Keratinocyte (primary cell): ENCODE measurements at places on chromosomes 12 and 14.

DNA sequence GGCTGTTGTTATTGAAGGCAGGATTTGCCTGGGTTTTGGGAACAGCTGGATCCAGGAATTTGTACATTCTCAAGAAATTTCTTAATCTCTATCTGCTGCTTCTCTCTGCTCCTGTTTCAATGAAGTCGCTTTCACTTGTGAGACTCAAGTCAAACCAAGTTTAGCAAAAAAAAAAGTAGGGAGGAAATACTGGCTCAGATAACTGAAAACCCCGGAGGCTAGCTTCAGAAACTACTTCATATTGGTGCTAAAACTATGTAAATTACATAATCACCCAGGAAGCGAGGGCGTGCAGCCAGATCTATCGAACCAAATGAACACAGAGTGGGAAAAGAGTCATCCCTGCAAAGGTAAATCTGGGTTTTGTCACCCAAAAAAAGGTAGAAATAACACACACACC lies 68.3 kb upstream of the FICD start:
- DNase-seq, result no peak

- DNase-seq, result no peak
Measured at GRCh38 chr12:66516561-66516960, 162.3 kb downstream of the GRIP1 start.

DNA sequence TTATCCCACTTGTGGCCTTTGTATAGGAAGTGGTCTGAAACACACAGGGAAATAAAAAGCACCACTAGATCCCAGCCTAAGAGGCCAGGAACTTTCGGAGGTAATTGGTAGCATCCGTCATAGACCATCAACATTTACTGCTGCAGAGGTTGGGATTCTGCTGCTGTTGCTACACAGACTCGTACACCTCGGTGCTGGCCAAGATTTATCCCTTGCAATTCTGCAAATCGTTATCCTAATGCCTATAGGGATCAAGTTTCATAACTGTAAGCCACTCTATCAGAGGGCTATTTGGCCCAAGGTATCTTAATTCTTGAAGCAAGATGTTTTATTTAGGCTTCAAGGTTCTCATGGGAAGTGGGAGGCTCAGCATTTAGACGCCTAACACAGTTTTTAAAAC lies 913.6 kb downstream of the GALC start:
- DNase-seq, result no peak

DNA sequence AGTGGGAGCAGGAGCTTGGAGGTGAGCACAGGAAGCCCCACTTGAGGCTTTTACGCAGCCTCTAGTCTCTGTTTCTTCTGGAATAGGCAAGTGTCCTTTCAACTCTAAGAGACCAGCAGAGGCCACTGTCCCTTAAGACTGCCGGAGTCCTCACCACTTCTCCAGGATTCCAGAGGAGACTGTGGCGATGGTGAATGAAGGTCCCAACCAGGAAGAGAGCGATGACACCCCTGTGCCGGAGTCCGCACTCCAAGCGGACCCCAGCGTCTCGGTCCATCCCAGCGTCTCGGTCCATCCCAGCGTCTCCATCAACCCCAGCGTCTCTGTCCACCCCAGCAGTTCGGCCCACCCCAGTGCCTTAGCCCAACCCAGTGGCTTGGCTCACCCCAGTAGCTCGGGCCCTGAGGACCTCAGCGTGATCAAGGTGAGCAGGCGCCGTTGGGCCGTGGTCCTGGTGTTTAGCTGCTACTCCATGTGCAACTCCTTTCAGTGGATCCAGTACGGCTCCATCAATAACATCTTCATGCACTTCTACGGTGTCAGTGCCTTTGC lies 442 bp downstream of the FLVCR2 start:
- DNase-seq, result no peak

DNA sequence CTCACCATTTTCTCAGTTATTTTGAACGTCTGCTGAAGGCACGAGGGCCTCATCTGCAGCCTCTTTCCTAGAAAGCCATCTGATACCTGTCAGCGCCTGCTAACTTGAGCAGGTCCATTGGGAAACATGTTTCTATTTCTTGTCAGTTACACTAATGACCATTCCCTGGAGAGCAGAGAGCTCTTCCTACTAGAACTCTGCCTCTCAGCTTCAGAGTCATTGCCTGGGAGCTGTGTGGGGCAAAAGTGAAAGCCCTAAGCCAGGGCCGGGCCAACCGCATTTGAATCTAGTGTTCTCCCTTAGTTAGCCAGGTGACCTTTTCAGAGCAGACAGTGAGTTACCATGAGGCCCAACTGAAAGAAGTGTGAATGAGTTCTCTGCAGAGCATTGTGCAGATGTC lies 135.8 kb downstream of the EML1 start:
- DNase-seq, result no peak

- peak; percentile 59 for DNase-seq
Measured at GRCh38 chr12:1606021-1606622, 11.7 kb upstream of the FBXL14 start.

GRCh38 chr14:102516531-102517391 lies 7.2 kb upstream of the ANKRD9 start:
- no peak for DNase-seq

DNA sequence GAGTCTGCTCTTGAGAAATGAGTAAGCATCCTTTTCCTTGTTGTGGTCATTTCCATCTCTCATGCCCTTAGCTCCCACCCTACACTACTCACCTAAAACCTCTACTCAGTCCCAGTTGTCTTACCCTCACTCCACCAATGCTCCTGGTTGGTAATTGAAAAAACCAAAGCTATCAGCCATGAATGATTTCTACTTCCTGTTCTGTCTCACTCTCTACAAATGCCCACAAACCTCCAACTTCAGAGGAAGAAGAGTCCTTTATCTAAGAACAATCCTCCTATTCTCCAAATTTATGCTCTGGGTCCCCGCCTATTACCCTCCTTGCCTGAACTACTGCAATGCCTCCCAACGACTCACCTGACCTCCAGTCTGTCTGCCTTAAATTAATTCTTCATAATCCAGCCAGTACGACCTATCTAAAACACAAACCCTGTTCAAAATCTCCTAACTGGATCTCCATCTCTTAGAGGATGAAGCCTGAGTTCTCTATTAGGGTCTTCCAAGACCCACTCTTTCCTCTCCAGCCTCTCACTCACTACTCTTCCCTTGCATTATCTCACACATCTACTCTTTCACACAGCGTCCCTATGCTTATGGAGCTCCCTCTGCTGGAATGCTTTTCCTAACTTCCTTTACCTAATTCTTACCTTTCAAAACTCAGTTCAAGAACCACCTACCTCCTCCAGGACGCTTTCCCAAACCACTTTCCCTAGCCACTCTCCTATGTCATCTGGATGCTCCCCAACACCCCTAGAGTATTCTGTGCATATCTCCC lies 2.2 kb downstream of the DHRS1 start:
- no peak for DNase-seq

- no peak for DNase-seq
Measured at GRCh38 chr12:99029511-99030271, 384.6 kb downstream of the APAF1 start.

DNA sequence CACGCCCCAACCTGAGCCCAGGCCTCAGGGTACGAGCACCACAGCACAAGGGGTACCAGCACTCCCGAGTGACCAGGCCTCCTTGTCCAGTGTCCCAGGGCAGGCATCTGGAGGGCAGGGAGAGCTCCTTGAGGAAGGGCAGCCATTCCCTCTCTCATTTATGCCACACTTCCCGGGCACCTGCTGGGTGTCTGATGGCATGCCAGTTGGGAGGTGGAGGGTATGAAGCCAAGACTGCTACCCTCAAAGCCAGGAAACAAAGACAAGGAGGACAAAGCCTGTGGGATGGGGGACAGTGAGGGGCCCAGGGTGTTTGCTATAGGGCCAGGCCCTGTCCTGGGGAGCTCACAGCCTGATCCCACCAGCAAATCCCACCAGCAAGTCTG lies 45.6 kb downstream of the CCDC88C start:
- no peak for DNase-seq

- DNase-seq, result no peak
Measured at GRCh38 chr14:48247977-48248376, 572.6 kb upstream of the MDGA2 start.

GRCh38 chr12:53564941-53565340 lies 57.7 kb upstream of the NPFF start:
- DNase-seq, result no peak

- no peak for DNase-seq
Measured at GRCh38 chr12:53977596-53978445, 3.1 kb upstream of the HOTAIR start.

- no peak for DNase-seq
Measured at GRCh38 chr12:30934811-30935210, 8.3 kb downstream of the TSPAN11 start.

- DNase-seq, result no peak
Measured at GRCh38 chr14:67733616-67734015, 31.9 kb downstream of the RDH12 start.

DNA sequence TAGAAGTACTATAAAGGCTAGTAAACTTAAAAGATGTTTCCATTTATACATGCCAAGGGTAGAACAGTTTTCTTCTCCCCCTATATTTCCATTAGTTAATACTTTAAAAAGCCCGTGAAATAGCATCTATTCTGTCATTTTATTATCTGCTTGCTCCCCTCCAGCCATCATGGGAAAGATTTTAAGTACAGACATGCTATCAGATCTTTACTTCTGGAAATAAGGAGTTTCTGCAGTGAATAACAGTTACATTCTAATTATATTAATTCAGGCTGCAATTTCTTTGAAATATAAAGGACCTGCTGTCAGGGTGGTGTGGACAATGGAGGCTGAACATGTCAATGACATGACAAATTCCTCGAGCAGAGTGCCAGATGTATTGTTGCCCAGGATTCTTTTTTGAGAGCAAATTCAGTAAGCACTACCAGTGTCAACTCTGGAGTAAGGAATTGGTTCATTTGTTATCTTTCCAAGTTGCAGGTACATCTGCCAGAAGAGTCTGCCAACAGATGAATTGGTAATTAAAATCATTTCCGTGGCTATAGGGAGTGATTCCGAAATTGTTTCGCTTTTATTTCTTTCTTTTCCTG lies 151.3 kb downstream of the BTG1 start:
- no peak for DNase-seq

GRCh38 chr14:56562883-56563282 lies 16.7 kb upstream of the TMEM260 start:
- DNase-seq, result no peak

GRCh38 chr12:21599143-21599999 lies 5.3 kb downstream of the GYS2 start:
- no peak for DNase-seq

GRCh38 chr12:64039281-64039871 lies 182.7 kb downstream of the KICS2 start:
- DNase-seq, result no peak

GRCh38 chr12:69247268-69248018 lies 8.1 kb downstream of the CPSF6 start:
- DNase-seq, result no peak

- no peak for DNase-seq
Measured at GRCh38 chr14:75977582-75977943, 4.2 kb downstream of the TGFB3 start.

DNA sequence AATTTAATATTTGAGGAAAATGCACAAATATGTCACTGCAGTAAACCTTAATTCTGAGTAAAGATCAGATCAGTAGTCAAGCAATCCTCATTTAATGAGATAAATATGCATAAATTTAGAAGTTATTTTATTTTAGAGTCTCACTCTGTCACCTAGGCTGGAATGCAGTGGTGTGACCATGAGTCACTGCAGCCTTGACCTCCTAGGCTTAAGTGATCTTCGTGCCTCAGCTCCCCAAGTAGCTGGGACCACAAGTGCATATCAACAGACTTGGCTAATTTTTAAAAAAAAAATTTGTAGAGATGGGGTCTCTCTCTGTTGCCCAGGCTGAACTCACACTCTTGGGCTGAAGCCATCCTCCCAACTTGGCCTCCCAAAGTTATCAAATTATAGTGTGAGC lies 41.3 kb downstream of the LMO3 start:
- DNase-seq, result no peak

DNA sequence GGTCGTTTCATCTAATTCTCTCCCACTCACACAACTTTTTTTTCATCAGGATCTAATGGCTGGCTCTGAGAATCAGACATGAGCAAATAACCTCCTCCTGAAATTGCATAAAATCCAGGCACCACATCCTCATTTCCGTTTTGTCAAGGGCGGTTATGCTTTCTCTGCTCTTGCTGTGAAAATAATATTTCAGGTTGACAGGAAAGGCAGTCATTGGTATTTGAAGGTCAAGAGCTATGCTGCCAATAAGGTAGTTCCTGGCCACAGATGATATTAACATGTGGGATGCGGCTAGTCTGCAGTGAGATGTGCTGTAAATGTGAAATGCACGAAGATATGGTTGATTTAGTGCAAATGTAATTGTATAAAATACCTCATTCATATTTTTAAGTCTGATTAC lies 870.2 kb upstream of the TMEM132C start:
- DNase-seq, result no peak

DNA sequence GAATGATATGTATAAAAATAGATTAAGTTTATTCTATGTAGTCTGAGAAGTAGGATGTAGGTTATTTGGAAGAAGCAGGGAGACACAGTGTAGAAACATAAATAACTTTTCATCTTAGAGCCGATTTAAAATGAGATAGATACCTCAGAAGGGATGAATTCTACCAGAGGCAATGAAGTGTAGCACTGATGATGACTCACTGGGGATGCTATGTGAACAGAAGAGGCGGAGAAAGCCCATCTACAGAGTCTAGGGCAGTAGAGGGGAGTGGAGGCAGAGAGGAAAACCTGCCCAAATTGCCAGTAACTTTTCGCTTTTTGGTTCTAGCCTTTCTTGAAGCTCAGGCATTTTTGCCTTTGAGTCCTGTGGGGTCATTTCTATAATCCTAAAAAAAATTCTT lies 451.8 kb downstream of the ATP23 start:
- DNase-seq, result no peak

- DNase-seq, result no peak
Measured at GRCh38 chr12:118425364-118425763, 49.0 kb downstream of the SUDS3 start.

DNA sequence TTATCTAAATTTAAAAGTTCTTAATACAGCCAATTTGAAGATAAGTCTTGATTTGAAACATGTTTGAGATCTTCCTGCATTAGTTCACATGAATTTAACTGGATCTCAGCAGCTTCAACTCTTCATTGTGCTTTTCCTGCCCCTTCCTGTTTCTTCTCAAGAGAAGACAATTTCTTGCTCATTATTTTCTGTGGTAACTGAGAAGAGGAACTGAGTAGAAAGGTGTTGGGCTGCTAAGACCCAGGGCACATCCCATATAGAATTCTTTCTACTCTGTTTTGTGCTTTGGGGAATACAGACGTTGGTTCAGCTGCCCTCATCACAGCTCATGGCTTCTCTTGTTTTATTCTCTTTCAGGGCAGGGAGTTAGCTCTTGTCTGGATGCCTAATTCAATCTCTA lies 110.2 kb downstream of the SNAPC1 start:
- DNase-seq, result no peak

GRCh38 chr12:70045036-70045435 lies 198.2 kb upstream of the CNOT2 start:
- DNase-seq, result no peak
